ENCODE measurements at places on chromosomes 16 and 17.
A peak's percentile ranks its signal among the peaks of the same experiment; 100 is the strongest.

GRCh38 chr17:61504697-61505096, 52.5 kb downstream of the TBX4 start:
- no peak for DNase-seq

DNA sequence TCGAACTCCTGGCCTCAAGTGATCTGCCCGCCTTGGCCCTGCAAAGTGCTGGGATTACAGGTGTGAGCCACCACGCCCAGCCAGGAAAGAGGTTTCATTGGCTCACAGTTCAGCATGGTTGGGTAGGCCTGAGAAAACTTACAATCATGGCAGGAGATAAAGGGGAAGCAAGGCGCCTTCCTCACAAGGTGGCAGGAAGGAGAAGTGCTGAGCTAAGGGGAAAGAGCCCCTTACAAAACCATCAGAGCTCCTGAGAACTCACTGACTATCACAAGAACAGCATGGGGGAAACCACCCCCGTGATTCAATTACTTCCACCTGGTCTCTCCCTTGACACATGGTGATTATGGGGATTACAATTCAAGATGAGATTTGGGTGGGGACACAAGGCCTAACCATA, 411.7 kb upstream of the ZFHX3 start:
- DNase-seq: no peak

DNA sequence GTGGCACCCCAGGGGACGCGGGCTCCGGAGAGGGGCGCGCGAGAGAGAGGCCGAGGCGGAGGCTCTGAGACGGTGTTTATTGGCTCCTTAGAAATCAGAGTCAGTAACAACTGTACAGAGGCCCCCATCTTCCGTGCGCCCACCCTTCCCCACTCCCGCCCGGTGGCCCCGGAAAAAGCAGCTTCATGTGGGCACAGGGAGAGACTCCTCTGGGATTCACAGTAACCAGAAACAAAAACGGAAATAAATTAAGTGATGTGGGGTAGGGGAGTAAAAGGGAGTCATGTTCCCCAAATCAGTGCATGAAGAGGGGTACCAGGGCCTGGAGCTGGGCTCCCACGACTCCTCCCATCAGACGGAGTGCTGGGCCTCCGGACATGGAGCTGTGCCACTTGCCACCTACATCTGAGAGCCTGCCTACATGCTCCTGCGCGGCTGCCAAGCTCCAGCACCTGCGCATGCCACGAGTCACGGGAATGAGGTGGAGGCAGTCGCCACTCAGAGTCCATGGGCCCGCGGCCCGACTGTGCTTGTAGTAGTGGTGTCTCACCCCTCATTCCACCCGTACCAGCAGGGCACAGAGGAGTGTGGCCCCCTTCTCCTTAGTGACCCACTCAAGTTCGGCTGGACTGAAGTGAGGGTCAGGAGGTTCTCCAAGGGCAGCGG, 543 bp upstream of the GPS2 start:
- DNase-seq: no peak

- DNase-seq: peak; percentile 83
Observed at GRCh38 chr16:49491771-49492761, 118.5 kb downstream of the C16orf78 start.

DNA sequence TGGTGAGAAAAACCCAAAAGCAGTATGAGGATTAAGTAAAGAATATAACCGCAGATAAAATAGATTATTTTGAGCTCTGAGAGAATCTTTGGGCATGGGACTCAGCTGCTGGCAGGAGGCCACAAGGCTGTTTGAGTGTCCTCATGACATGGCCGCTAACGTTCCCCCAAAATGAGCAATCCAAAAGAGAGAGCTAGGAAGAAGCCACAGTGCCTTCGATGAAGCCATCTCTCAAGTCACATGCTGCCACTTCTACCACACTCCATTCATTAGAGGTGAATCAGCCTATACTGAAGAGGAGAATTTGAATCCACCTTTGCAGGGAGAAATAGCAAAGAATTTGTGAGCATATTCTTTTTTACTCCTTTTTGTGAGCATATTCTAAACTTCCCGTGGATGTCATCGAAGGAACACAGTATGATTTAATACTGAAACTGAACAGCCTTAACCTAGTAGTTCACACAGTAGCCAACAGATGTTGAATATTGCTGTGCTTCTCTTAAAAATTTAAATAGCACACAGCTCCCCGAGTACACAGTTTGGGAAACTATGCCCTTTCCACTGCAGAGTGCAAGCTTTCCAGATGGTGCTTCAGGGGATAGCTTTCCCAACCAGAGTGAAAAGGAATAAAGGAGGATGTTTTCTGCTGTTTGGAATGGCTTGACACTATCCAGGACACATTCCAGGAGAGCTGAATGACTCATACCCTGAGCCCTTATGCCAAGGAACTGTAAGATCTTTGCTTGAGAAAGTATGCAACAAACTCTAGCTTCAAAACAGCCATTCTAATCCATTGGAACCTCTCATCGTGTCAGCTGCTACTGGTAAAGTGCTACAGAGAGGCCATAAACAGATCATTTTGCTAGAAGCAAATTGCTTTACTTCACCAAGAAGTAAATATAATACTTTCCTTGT, 33.9 kb downstream of the ANKFY1 start:
- DNase-seq: no peak

DNA sequence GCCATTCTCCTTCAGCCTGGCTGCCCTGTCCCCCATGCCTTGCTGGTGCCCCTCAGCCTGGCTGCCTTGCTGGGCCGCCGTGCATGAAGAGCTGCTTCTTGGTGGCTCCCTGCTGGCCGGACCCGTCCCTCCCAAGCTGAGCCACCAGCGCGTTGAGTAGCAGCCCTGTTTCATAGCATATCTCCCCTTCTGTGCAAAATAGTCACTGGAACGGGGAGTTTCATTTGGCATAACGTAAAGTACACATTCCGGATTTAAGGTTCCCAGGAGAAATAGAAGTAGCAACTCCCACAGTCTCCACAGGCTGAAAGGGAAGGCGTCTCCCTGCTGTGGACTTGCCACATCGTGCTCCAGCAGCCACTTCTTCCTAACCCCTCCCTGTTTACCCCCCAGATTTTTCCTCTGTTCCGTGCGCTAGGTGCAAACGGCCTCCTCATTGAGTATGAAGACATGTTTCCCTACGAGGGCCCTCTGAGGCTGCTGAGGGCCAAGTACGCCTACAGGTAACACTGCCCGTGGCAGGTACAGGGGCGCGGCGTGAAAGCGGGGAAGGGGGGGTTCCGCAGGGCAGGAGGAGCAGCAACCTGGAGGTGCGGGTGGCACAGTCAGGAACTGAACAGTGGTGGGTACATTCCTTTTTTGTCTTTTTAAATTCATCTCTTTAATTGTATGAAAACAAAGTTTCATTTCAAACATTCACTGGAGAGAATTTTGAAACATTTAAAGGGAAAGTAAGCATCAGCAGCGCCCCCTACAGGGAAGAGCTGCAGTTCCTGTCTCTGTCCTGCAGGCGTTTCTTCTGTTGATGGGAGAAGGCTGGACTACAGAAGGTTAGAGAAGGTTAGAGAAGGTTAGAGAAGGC, 5.8 kb upstream of the OGFOD3 start:
- peak; percentile 74 for DNase-seq

DNA sequence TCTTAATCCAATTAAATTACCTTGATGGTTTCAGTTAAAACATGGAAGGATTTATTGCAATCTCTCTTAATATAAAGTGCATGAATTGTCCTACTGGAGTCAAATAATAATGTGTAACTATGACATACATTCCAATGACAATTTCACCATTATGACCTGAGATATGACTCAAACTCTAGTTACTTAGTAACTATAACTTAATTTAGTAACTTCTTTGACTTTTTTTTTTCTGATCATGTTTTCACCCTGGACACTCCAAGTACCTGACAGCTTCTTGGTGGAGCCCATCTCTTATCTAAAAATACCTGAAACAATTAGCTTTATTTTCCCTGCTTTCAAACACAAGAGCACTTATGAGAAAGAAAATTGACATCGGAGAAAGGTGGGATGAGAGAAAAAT, 123.7 kb downstream of the STX8 start:
- DNase-seq: no peak
